ENCODE measurements at places on chromosomes 4 and X. TPM values are rescaled to one million over a fixed set of nuclear protein-coding genes. Genes with fewer than 3 reads are reported as not detected.

GRCh38 chr4:6779667-6780565 lies 2.6 kb upstream of the KIAA0232 start:
- no peak for DNase-seq

DNA sequence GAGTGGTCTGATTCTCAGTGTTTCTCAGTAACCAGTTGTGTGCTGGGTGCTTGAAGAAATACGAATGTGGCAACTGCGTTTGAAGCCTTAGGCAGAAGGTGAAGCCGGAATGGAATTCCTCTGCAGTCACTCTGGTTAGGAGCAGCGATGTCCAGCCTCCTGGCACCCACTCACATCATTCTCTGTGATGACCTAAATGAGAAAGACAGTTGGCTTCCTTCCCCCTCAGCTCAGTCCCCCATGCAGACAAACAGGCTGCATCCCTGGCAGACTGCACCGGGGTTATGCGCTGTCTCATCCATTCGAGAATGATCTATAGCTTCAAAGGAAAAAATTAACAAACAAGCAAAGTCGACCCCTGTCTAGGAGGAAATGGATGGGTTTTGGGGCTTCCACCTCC lies 170.1 kb upstream of the SCML1 start:
- DNase-seq, result no peak

DNA sequence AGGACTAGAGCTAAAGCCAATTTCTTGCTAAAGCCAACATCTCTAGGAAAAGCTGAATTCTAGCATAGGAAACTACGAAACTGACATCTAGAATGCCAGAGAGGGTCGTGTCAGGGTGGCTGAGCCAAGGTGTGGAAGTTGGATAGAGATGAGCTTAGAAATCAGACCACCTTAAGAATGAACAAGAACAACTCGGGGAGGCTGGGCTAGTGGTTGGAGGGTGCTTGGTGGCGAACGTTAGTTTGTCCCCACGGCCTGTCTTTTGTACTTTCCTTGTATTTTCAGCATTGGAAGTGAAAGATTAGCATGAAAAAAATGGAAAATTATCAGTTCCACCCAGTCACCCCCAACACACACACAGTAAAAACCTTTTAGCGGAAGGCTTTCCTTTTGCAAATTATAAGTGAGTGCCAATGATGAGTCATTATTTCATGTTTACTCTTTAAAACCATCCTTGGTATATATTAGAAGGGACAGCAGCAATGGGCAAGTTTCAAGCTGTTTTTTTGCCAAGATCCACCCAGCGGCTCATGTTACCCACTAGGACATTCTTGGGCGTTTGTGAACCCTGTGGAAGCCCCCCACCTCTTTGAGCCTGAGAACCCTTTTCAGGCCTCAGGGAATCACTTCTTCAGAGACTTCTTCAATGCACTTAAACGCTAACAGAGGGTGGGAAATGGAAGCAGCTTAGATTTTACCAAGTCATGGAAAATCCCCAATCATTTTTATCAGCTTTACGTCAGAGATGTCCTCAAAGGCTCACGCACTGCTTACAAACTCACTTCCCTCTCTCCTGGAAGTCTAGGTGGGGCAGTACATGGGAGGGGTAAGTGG lies 4.9 kb upstream of the PPEF1 start:
- peak; percentile 17 for DNase-seq

DNA sequence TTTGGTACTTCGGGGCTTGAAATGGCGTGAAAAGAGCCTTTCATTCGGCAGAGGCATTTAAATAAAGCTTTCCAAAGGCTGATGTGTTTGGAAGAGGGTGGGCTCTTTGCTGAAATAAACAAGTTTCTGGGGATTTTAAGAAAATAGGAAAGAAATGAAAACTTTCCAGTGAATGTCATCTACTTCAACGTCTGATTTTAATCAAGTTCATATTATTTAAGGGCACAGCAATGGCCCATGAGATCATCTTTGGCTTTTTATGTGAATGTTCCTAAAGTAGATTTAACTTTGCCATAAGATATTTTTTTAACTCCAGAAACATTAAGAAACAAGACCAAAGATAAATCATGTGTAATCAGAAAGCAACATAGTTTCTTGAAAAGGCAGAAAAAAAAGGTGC lies 69.8 kb upstream of the TTC29 start:
- DNase-seq, result peak; percentile 14

- DNase-seq, result peak; percentile 37
Measured at GRCh38 chrX:13473442-13474163, 95.8 kb upstream of the EGFL6 start.

GRCh38 chrX:66698273-66699204 lies 59.7 kb upstream of the EDA2R start:
- no peak for DNase-seq

DNA sequence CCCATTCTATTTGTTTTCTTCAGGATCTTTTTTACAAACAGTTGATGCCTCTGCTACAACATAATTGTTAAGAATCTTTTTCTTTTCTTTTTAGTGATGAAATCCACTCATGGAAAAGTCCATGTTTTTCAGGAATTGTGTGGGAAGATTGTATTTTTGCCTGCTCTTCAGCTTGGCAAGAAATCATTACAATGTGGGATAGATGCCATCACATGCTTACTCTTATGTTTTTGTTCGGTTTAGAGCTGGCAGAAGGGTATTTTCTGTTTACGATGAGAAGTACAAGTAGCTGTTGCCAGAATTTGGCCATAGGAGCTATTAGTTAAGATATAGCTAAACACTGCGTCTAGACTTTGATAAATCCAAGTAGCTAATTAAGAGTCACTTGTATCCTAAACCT lies 2585.3 kb downstream of the ARAP2 start:
- no peak for DNase-seq

DNA sequence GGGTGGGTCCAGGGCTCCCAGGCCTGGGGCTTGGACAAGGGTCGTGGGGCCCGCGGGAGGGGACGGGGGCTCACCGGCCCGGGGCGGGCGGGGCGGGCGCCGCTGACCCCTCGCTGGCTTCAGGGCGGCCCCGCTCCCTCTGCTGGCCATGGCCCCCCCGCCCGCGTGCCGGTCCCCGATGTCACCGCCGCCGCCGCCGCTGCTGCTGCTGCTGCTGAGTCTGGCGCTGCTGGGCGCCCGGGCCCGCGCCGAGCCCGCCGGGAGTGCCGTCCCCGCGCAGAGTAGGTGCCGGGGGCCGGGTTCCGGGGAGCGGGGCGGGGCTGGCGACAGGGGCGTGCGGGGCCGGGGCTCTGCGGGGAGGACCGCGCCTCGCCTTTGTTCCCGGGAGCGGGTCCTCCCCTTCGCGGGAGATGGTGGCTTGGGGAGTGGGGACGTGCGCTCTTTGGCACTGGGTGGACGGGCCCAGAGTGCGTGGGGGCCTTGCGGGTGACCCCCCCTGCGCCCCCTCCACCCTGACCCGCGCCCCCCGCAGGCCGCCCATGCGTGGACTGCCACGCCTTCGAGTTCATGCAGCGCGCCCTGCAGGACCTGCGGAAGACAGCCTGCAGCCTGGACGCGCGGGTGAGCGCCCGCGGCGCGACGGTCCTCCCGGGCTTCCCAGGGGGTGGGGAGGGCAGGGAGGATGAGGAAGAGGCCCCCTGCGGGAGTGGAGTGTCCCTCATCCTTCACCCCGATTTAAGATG lies 16.8 kb upstream of the NAT8L start:
- DNase-seq, result peak; percentile 69

- no peak for DNase-seq
Measured at GRCh38 chr4:37073226-37073840, 171.2 kb upstream of the NWD2 start.

DNA sequence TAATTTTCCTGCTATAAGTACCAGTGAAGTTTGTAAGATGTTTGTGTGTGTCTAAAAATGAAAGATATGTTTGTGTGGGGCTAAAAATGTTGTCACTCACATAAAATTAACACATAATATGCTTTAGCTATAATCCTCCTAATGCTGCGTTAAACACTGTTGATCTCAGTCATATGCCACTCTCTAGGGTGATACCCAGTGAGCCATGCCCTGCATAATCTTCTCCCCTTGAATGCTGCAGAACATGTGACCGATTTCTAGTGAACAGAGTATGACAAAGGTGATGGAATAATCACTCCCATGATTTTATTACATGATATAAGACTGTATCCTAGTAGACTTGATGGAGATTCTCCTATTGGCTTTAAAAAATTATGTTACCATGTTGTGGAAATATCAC lies 119.1 kb upstream of the EPHA5 start:
- DNase-seq, result no peak

- peak; percentile 12 for DNase-seq
Measured at GRCh38 chrX:8139716-8140115, 31.4 kb downstream of the VCX2 start.

DNA sequence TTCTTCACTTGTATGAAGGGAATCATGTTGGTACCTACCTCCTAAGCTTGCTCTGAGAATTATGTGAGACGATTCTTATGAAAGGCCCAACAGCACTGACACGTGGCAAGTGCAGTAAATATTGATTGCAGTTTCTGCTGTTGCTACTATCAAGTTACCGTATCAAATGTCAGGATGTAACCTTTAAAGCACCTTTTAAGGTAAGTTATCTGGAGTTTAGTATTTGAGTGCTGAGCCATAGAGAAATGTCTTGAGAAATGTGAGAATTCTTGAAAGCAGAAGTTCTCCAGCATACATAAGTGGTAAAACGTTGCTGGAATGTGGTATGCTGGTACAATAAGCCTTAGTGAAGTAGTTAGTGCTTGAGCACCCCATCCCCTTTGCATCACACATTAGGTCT lies 90.4 kb downstream of the PHOX2B start:
- no peak for DNase-seq

DNA sequence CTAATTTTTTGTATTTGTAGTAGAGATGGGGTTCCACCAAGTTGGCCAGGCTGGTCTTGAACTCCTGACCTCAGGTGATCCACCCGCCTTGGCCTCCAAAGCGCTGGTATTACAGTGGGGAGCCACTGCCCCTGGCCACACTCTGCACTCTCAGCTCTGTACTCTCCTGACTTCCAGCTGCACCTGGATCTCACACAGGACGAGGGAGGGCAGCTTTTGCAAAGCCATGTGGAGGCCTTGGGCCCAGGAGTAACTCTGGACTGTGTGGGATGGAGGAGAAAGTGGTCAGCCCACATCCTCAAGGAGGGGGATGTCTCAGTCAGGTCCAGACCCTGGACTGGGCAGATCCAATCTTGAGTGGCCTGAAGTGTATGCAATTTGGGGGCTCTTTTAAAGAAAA lies 23.0 kb downstream of the NAT8L start:
- DNase-seq, result no peak

GRCh38 chrX:129823115-129823514 lies 20.6 kb downstream of the ZDHHC9 start:
- peak; percentile 69 for DNase-seq

- no peak for DNase-seq
Measured at GRCh38 chr4:9953089-9953488, 68.2 kb downstream of the SLC2A9 start.

GRCh38 chr4:79678472-79679202 lies 270.6 kb upstream of the GK2 start:
- no peak for DNase-seq

Gene EFHC2
- 2.6 TPM for total RNA-seq

Gene CXCL8
- total RNA-seq, result 3.6 TPM
